Mucosa of gallbladder (tissue), 1 donor: ENCODE measurements at places on chromosomes 6 and 20. TPM values are rescaled to one million over a fixed set of nuclear protein-coding genes. Genes with fewer than 3 reads are reported as not detected.

STX11 gene
- total RNA-seq = 2.9 TPM

DNA sequence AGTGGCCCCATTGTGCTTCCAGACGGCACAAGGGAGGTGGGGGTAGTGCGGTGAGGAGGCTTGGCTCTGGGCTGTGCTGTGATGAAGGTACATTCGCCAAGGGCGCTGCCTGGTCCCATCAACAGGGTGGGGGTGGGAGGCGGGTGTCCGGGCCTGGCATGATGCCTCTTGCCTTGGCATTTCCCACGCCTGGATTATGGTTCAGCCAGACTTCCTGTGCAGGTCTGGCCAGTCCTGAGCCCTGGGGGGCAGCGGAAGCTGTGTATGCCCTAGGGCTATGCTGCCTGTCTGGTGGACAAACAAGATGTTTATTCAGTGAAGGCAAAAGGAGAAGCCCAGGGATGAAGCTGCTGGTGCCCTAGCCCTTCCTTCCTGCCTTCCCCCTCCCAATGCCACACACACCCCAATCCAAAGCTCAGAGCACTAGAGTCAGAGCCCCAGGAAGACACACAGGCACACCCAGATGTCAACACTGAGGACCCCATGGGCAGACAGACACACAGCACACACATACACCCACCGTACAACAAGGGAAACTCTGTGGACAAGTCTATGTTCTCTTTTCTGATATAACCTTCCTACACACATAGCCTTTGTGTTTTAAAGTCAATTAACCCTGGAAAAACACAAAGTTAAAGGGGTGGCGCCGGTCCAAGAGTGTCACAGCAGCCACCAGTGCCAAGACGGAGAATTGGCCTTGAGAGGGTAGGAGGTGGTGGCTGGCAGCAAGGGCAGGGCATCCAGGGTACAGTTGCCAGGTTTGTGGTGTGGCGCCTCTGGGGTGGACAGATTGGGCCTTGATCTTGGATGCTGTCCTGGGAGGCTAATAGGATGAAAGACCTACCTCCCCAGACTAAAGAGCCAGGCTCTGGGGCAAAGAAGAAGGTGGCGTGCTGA is 54.7 kb upstream of the SAYSD1 start:
- DNase-seq = peak; percentile 58

GRCh38 chr6:106159531-106159940 is 73.4 kb downstream of the PRDM1 start:
- DNase-seq = no peak

- DNase-seq = no peak
Observed at GRCh38 chr20:43516251-43516824, 8.8 kb downstream of the L3MBTL1 start.
